ENCODE measurements at places on chromosomes 4 and X.

- no peak for DNase-seq
These were observed 831.5 kb downstream of the STIM2 start for GRCh38 chr4:27692158-27692557.

- no peak for DNase-seq
These were observed 79.2 kb downstream of the FBXO8 start for GRCh38 chr4:174204164-174204831.

DNA sequence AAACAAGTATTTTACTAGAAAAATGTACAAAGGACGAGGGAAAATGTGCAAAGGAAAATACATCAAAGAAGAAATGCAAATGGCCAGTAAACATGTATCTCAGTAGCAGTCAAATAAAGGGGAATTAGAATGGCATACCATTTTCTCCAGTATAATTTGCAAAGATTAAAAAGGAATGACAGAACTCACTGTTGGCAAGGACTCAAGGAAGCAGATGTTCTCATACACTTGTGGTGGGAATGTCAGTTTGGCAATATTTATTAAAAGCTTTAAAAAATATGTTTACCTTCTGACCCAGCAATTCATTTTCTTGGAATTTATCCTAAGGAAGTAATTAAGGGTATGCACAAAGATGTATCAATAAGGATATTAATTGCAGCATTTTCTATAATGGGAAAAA, 7.6 kb downstream of the CLCN5 start:
- no peak for DNase-seq

DNA sequence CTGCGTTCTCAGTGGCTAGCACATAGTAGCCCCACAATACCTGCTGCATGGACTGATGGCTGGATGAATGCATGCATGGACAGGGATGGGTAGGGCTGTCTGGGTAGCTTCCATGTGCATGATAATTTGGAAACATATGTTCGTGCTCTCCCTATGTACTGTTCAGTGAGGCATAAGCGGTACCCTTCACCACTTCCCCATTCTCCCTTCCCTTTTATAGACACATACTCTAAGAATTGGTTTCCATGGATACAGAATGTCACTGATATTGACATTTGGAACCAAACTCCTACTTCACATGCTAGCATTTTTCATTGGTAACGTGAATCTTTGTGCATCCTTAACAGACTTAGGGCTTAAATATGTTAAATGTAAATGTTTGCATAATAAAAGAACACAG, 20.4 kb downstream of the USP46 start:
- DNase-seq: no peak

- no peak for DNase-seq
These were observed 425.1 kb downstream of the GBA3 start for GRCh38 chr4:23117826-23118225.

- DNase-seq: no peak
These were observed 21.5 kb downstream of the JADE1 start for GRCh38 chr4:128830906-128831503.

- no peak for DNase-seq
These were observed 103.8 kb upstream of the LEF1 start for GRCh38 chr4:108272561-108272960.

GRCh38 chr4:89712827-89713226, 124.1 kb downstream of the SNCA start:
- DNase-seq: no peak

GRCh38 chr4:128787509-128788311, 21.8 kb upstream of the JADE1 start:
- DNase-seq: no peak

DNA sequence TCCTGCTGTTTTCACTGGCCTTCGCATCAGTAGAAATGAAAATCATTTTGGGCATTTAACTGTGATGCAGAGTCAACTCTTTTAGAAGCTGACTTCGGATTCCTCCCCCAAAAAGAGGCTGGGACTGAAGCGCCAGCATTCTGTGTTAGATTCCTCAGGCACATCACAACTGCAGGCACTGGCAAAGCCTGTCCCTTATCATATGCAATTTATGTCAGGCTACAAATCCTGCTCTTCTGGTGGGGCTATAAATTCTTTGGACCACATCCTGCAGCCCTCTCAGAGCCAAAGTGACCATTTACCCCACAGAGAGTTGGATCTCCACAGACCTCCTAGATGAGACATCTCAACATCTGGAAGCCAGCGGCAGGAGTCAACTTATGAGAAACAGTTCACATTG, 138.4 kb downstream of the CBR4 start:
- DNase-seq: no peak

- DNase-seq: no peak
These were observed 33.9 kb upstream of the HPF1 start for GRCh38 chr4:169791527-169792156.

- no peak for DNase-seq
These were observed 127.1 kb downstream of the FBXO8 start for GRCh38 chr4:174156239-174156826.

DNA sequence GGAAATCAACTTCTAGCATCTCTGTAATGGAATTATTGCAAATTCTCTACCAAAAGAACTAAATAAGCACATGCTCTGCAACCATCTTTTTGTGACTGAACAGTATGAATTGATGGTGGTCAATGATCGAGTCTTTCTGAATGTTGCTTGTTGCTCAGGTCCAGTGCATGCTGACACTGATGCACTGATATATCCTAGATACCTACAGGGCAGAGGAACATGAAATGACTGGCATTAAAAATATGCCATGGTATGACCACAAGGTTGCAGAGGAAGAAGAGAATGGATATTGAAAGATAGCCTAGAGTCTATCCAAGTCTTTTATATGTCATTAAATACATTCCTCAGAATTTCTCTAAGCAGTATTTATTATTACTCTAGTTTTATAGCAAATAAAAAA, 692.8 kb upstream of the TENM3 start:
- no peak for DNase-seq
